Lung (tissue), 17 donors: ENCODE measurements at places on chromosomes 3 and 15.

- DNase-seq, result peak; percentile 2
- no peak overlapping the region for H3K27ac ChIP-seq
- no peak overlapping the region for H3K4me3 ChIP-seq
- no peaks in the 10 kb centered on the region for H3K36me3 ChIP-seq
Observed at GRCh38 chr3:167843886-167844285, 108.4 kb downstream of the SERPINI1 start.

DNA sequence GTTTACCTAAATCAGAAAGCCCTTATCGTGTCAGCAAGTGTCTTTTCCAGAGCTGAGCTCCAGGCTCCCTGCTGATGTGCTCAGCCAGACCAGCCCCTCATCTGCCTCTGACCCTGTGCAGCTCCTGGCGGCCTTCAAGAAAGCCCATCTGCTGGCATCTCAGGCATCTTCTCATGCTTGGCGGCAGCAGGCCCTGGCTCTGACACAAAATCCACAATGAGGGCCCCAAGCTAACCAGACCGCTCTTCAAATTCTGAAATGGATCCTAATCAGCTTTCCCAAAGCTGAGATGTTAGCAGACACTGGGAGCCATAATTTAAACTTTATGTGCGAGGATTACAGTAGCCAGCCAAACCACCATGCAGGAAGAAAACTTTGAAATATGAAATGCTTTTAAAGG, 50.8 kb upstream of the CTDSPL start:
- H3K36me3 ChIP-seq, result no peaks in the 10 kb centered on the region
- peaks cover 5% of the 10 kb centered on the region for H3K4me1 ChIP-seq
- no peak for DNase-seq
- H3K27ac ChIP-seq, result no peak overlapping the region
- no peak overlapping the region for H3K4me3 ChIP-seq

- no peaks in the 10 kb centered on the region for H3K36me3 ChIP-seq
- H3K4me3 ChIP-seq, result no peak overlapping the region
- no peaks in the 10 kb centered on the region for H3K27me3 ChIP-seq
- H3K4me1 ChIP-seq, result no peaks in the 10 kb centered on the region
- H3K27ac ChIP-seq, result no peak overlapping the region
Observed at GRCh38 chr3:124893526-124893925, 6.4 kb upstream of the ITGB5 start.

- no peak overlapping the region for H3K27ac ChIP-seq
- H3K4me1 ChIP-seq, result no peaks in the 10 kb centered on the region
- no peak overlapping the region for H3K4me3 ChIP-seq
- DNase-seq, result peak; percentile 85
- H3K36me3 ChIP-seq, result no peaks in the 10 kb centered on the region
Observed at GRCh38 chr15:33089878-33090757, 104.4 kb downstream of the FMN1 start.

DNA sequence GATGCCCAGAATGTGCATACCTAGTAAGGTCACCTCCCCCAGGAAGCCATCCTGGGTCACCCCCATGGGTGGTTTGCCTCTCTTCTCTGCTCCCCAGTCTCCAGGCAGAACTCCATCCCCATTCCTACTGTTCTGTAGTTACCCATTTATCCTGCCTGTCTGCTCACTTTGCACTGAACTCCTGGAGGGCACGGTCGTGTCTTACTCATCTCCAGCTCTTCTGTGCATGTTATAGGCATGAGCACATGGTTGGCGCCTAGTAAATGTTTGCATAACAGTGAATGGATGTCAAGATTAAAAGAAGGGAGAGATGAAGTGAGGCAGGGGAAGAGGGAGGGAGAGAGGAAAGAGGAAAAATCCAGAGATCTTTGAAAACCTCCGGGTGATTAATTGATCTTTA, 208.4 kb upstream of the TRIM42 start:
- H3K27me3 ChIP-seq, result no peaks in the 10 kb centered on the region
- no peaks in the 10 kb centered on the region for H3K4me1 ChIP-seq
- H3K36me3 ChIP-seq, result no peaks in the 10 kb centered on the region
- H3K4me3 ChIP-seq, result no peak overlapping the region
- no peak overlapping the region for H3K27ac ChIP-seq

- H3K27me3 ChIP-seq, result no peaks in the 10 kb centered on the region
- no peaks in the 10 kb centered on the region for H3K36me3 ChIP-seq
- H3K4me3 ChIP-seq, result peak overlapping the region; percentile 27
- peak overlapping the region; percentile 86 for H3K27ac ChIP-seq
Observed at GRCh38 chr3:69865925-69866679, 126.8 kb downstream of the MITF start.

- no peak overlapping the region for H3K27ac ChIP-seq
- H3K4me3 ChIP-seq, result no peak overlapping the region
- no peak for DNase-seq
- H3K27me3 ChIP-seq, result no peaks in the 10 kb centered on the region
- H3K36me3 ChIP-seq, result no peaks in the 10 kb centered on the region
Observed at GRCh38 chr3:179474480-179474879, 23.2 kb upstream of the GNB4 start.

DNA sequence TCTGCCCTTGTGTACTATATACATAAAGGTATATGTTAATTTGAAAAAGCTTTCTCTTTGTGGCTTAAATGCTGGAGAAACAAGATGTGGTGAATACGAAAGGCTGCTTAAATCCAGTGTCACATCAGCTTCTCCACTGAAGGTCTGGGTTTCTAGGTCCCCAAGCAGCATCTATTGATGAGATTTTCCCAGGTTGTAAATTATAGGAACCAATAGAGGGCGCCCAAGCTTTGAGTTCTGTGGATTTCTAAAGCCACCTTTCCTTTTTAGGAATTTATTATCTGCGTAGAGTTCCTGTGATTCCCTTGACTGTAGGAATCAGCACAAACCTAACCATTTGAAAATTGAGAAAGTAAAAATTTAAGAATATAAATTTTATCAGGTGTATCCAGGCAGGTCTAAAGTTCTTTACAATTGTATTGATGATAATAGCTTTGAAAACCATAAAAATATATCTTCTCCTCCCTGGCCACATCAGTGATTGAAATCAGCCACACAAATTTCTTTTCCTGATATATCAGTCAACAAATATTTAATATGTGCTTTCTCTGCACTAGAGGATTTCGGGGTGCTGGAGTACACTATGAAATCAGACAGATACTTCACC, 88.3 kb upstream of the ADAMTSL3 start:
- no peak overlapping the region for H3K4me3 ChIP-seq
- DNase-seq, result peak; percentile 62
- H3K4me1 ChIP-seq, result no peaks in the 10 kb centered on the region
- no peaks in the 10 kb centered on the region for H3K27me3 ChIP-seq
- no peaks in the 10 kb centered on the region for H3K36me3 ChIP-seq
- H3K27ac ChIP-seq, result no peak overlapping the region

GRCh38 chr3:190038050-190038933, 82.4 kb downstream of the P3H2 start:
- H3K36me3 ChIP-seq, result no peaks in the 10 kb centered on the region
- no peaks in the 10 kb centered on the region for H3K4me1 ChIP-seq
- no peak overlapping the region for H3K27ac ChIP-seq
- no peak overlapping the region for H3K4me3 ChIP-seq
- no peak for DNase-seq
- H3K27me3 ChIP-seq, result no peaks in the 10 kb centered on the region

DNA sequence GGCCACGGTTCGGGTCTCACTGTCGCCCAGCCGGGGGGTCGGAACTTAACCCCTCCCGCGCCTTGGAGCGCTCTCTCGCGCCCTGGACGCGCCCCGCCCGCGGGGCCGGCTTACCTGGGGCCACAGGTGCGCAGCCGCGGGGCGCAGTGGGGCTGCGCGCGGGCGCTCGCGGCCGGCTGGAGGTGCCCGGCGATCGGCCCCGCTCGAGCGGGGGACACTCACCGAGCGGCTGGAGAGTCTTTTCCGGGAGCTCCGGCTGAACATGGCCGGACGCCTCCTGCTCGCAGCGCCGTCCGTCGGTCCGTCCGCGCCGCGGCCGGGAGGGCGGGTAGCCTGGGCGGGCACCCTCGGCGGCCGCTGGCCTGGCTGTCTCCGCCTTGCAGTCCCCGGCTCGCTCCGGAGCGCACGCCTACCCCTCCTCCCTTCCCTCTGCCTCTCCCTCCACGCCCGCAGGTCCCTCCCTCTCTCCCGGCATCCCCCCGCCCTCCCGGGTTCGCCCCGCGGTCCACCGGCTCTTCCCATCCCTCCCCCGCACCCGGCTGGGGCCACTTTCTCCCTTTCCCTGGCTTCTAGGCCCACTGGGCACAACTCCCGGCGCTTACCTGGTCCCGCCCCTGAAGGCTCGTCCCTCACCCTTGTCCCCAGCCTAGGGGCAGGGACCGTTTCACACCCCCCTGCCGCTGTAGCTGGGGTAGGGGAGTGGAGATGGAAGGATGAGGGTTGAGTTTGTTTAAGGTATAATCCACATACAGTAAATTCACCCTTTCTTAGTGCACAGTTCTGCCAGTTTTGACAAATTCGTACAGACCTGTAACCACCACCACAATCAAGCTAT, 220.1 kb upstream of the PRICKLE2 start:
- peaks cover 7% of the 10 kb centered on the region for H3K36me3 ChIP-seq
- peaks cover 8% of the 10 kb centered on the region for H3K4me1 ChIP-seq
- peak overlapping the region; percentile 73 for H3K4me3 ChIP-seq

DNA sequence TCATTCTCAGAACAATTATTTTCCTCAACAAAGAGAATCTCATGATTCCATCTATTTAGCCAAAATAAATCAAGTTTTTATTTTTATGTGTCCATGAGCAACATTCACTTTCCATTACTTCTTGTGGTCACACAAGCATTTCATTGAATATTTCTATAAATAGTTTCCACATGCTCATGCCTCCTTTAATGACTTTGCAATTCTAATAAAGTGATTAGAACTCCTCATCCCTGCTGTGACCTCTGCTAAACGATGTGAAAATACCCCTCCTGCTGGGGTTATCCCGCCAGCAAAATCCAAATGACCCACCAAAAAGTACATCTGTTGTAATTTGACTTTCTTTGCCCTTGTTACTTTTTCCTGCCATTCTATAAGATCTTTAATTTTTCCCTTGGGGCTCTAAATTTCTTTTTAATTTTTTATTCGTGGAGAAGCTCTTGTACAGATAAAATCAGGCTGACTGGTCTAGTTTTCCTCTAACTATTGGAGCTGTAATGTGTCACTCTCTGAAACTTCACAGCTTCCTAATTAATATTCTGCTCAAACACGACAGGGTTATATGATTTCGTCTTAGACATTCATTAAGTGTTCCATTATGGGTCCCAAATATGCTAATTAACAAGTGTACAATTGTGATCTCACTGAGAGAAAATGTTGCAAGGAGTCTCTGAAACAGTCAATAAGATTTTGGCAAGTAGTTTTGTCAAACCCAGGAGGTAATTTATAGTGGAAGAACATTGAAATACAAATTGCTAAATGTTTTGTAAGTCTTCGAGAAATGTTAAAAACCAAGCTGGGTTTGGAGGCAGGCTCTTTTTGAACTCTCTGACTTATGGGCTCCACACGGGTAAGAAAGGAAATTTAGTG, 533.1 kb upstream of the NAALADL2 start:
- peak; percentile 34 for DNase-seq
- H3K4me1 ChIP-seq, result no peaks in the 10 kb centered on the region
- no peaks in the 10 kb centered on the region for H3K36me3 ChIP-seq
- H3K4me3 ChIP-seq, result no peak overlapping the region
- H3K27me3 ChIP-seq, result no peaks in the 10 kb centered on the region

GRCh38 chr3:58749948-58750347, 83.4 kb upstream of the FAM3D start:
- no peaks in the 10 kb centered on the region for H3K4me1 ChIP-seq
- H3K27me3 ChIP-seq, result no peaks in the 10 kb centered on the region
- no peak overlapping the region for H3K4me3 ChIP-seq
- no peaks in the 10 kb centered on the region for H3K36me3 ChIP-seq

- H3K27me3 ChIP-seq, result peaks cover 3% of the 10 kb centered on the region
- H3K4me3 ChIP-seq, result no peak overlapping the region
- H3K36me3 ChIP-seq, result no peaks in the 10 kb centered on the region
- DNase-seq, result no peak
- no peak overlapping the region for H3K27ac ChIP-seq
Observed at GRCh38 chr3:11989383-11990038, 14.7 kb upstream of the SYN2 start.

DNA sequence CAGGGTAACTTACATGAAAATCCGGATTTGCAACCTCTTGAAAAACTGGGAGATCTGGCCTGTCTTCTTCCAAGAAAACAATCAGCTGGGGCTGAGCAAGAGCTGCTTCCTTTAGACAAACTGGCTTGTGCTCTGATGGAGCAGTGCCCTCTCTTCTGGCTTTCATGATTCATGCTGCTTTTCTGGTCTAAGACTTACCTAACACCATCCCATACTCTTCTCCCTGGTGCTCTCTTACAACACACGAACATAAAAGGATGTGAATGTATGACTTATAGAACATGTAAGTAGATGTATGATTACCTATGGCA, 9.9 kb downstream of the TJP1 start:
- peak; percentile 46 for DNase-seq
- no peaks in the 10 kb centered on the region for H3K27me3 ChIP-seq

DNA sequence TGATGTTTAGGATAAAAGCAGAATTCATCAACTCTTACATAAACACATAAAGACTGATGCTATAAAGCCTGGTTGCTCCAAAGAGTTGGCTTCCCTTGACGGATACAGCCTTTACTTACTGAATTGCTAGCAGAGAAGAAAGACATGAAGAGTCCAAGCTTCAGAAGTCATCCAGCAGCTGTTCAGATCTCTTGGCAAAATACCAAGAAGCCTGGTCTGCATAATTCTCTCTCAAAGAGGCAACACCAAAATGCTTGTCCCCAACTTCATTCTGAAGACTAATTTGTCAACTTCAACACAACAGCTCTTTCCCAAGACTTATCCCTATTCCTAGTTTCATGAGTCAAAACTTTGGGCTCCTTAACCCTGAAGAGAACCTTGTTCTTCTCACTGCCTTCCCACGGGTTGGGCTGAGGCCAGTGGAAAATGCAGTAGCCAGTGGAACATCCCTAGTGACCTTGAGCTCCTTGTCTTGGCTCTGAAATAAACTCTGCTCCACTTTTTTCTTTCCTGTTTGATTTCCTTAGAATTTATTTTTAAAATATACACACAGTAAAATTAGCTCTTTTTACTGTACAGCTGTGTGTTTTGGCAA, 119.2 kb upstream of the THBS1 start:
- H3K4me3 ChIP-seq, result no peak overlapping the region
- H3K27ac ChIP-seq, result peak overlapping the region; percentile 46
- H3K36me3 ChIP-seq, result no peaks in the 10 kb centered on the region
- peak; percentile 75 for DNase-seq

DNA sequence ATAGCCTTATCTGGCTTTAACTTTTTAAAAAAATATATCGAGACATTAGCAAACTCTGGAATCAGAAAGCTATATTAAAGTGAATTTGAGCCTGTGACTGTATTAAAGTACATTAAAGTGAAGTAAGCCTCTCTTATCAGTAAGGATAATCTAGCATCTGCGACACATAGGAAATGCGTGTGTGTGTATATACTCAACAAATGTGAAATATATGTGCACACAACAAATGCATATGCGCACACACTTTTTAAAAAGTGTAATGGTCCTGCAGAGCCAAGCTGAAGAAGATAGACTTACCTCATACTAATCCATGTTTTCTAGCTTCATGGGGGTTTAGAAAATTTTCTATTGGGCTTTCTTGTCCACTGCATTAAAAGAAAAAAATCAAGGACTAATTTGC, 437.1 kb downstream of the ZIC1 start:
- DNase-seq, result no peak
- no peaks in the 10 kb centered on the region for H3K27me3 ChIP-seq
- no peak overlapping the region for H3K4me3 ChIP-seq
- H3K27ac ChIP-seq, result no peak overlapping the region
